BJ (cell line): ENCODE measurements at places on chromosomes 2 and 18.

DNA sequence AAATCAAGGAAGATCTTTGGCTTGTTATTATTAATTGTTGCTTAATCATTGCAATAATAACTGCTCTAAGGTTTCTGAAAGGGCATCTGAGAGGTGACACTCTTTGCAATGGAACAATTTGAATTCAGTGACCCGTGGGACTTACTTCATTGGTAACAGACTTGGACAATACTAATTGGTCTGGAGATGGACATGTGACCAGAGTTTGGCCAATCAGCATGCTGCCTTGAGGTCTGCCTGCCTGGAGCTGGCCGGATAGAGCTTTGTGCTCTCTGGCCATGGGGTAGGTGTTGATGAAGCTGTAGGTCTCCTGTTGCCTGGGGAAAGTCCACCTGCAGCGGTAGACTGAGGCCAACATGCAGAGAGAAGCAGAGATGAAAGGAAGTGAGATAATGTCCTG lies 24.0 kb upstream of the VPS4B start:
- no peak for DNase-seq

GRCh38 chr2:73069041-73069854 lies 2.3 kb downstream of the SFXN5 start:
- no peak for DNase-seq

- peak; percentile 98 for DNase-seq
These were observed 129.8 kb upstream of the TANK start for GRCh38 chr2:161030260-161031063.

GRCh38 chr2:193868132-193868531 lies 1673.4 kb upstream of the TMEFF2 start:
- no peak for DNase-seq

DNA sequence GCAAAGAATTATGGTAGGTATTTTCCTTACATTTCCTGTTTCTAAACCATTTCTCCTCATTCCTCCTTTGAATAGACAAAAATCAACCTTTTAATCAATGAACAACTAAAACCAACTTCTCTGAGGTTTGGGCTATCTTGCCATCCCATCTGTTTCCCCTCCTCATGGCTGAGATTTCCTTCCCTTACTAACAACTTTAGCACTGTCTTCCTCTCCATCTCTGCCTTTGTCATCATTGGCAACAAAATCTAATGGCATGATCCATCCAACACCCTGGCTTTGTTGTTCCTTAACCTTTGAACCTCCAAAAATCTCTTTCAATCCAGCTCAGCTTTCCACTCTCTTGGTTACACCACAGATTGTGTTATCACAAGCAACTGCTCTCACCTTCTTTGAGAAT lies 95.3 kb upstream of the FAM136A start:
- DNase-seq: no peak

- no peak for DNase-seq
These were observed 59.0 kb downstream of the TPGS2 start for GRCh38 chr18:36769611-36770314.
